ENCODE measurements at places on chromosomes 12 and 14.

GRCh38 chr12:22357531-22357930 lies 23.0 kb upstream of the ST8SIA1 start:
- DNase-seq, result no peak

GRCh38 chr12:95169368-95169767 lies 47.9 kb downstream of the FGD6 start:
- DNase-seq, result no peak

GRCh38 chr12:127648321-127648720 lies 618.6 kb upstream of the TMEM132C start:
- DNase-seq, result no peak

GRCh38 chr14:68953196-68953555 lies 25.9 kb downstream of the ACTN1 start:
- DNase-seq, result no peak

- no peak for DNase-seq
Observed at GRCh38 chr12:46459861-46460545, 87.4 kb upstream of the SLC38A2 start.

- DNase-seq, result no peak
Observed at GRCh38 chr14:41606532-41607303, at the start of gene LRFN5. Gene LRFN5, plus strand, starts transcription at chr14:41606876.

DNA sequence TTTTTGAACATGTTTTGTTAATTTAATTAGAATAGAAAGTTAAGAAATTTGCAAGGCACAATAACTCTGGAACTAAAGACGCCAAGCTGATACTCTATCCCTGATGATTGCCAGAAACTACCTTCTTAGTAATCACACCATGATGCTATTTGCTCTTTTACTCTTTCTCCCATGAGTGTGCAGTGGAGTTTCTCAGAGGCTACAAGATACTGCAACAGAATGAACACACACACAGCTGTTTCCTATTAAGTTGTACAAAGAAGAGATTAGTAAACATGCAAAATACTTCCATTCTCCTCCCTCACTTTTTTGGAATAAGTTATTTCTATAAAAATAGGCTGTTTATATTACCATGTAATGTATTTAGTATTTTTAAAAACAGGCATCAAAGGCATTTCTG lies 1367.5 kb downstream of the AACS start:
- DNase-seq, result no peak

DNA sequence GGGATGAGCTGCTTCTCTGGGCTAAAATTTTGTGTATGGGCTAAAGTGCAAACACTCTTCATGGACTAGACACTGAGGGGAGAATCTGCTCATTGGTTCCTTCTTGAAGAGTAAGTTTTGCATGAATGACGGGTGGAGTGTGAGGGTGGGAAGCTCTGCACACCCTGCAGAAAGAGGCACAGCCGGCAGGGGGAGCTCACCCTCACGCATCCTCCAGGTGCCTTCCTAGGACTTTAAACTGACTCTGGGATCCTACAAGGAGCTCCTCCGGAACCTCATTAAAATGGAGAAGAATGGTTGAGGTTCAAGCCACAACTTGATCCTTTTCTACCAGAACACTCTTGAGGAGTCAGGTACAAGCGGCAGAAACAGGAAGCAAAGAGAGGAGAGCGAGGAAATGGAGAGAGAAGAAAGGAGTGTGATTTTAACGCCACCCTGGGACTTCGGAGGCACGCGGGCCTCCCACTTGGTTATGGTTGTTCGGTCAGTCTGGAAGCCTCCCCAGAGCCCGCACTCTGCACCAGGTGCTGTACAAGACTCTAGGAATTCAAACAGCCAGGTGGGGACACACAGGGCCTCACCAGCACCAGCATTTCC lies 87.5 kb downstream of the SETD3 start:
- DNase-seq, result no peak
